ENCODE measurements at places on chromosomes 4 and X.

GRCh38 chrX:104318330-104319009, 63.7 kb upstream of the ESX1 start:
- no peak for DNase-seq

- no peak for DNase-seq
These were observed 28.9 kb upstream of the LCORL start for GRCh38 chr4:18050448-18050847.

- no peak for DNase-seq
These were observed 6.3 kb downstream of the FGFRL1 start for GRCh38 chr4:1017706-1018105.

DNA sequence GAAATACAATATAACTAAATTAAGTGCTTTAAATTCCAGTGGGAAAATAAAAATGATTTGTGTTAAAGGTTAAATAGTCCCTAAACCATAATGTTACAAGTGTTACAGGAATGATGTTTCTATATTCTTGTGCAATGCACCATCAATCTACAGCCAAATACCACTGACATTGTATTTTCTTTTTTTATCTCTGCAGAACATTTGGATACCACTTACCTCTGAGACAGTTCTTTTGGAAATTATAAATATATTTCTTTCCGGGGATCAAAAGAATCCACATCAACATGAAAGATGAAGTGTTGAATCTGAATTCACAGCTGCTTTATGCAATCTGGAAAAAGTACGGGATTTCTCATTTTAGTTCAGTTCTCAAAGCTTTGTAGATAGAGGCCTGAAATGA, 518.3 kb upstream of the AGA start:
- DNase-seq = no peak

GRCh38 chr4:37758226-37758625, 68.3 kb upstream of the PGM2 start:
- DNase-seq = peak; percentile 89

DNA sequence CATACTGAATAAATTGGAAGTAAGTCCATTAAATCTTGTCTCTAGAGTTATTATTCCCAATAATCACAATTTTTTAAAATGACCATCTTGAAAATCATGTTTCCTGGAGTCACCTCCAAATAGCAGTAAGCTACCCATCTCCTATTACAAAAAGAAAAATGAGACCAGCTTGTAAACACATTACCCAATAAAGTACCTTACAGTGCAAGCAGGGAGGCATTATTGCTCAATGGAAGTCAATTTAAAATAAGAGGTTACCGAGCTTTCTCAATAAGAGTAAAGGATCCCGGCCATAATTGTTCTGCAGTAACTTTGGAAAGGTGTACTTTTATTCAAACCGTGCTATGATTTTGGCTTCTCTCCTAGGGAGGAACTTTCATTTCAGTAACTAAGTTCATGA, 78.0 kb downstream of the DMD start:
- no peak for DNase-seq

GRCh38 chr4:108796173-108796572, 33.3 kb upstream of the ETNPPL start:
- no peak for DNase-seq

- no peak for DNase-seq
These were observed 1.1 kb downstream of the NAA10 start for GRCh38 chrX:153933748-153934147.

GRCh38 chr4:80125252-80126177, 52.5 kb upstream of the ANTXR2 start:
- DNase-seq = peak; percentile 71

DNA sequence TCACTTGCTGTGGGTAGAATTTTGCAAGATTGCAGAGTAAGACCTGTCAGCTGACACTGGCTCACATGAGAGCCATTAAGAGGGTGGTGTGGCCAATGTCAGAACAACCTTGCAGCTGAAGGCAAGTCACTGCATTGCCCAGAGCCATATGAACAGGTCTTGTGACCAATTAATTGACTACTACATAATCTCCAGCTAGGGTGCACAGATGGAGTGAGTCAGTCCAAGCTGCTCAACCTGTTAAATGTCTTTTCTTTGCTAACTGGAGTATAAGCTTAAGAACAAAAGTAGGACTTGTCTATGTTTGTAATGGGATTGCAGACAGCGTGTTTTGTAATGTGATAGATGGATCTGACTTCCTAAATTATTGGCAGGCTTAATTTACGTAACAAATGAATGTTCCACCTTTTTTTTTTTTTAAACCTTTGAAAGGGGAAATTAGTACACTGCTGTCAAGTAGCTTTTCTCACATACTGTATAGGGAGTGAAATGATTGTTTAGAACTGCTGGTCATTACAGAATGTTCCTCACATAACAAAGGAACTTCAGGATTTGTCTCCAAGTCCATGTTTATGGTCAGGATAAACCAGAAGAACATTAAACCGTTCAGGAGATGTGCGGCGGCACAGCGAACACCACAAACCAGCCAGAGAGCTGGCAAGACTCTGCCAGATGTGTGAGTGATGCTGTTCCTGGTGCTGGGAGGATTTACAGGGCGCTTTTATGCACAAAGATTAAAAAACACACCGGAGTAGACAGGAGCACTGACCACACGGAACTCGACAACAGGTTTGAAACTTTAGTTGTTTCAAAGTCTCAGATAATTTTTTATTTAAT, 37.0 kb downstream of the FNIP2 start:
- DNase-seq = peak; percentile 20

DNA sequence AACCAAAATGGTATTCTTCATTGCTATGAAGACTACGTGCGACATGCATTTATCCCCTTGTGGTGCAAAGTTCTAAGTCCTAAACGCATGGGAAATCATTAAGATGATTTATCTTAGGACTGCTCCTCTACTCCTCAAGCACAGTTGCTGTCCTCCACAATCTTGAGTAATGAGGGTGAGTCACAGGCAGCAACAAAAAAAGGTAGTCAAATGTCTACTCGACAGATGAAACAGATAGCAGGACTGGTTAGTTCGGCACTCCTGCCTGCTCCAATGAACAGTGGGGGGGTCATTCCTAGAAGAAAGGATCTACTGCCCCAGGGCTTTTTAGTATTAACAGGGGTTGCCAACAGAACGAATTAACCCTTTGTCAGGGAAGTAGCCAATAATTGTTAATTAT, 233.7 kb upstream of the FGF13 start:
- no peak for DNase-seq

- DNase-seq = no peak
These were observed 578.7 kb upstream of the PABPC4L start for GRCh38 chr4:134780244-134780643.

GRCh38 chrX:126770179-126770578, 49.4 kb upstream of the PRR32 start:
- DNase-seq = peak; percentile 59

DNA sequence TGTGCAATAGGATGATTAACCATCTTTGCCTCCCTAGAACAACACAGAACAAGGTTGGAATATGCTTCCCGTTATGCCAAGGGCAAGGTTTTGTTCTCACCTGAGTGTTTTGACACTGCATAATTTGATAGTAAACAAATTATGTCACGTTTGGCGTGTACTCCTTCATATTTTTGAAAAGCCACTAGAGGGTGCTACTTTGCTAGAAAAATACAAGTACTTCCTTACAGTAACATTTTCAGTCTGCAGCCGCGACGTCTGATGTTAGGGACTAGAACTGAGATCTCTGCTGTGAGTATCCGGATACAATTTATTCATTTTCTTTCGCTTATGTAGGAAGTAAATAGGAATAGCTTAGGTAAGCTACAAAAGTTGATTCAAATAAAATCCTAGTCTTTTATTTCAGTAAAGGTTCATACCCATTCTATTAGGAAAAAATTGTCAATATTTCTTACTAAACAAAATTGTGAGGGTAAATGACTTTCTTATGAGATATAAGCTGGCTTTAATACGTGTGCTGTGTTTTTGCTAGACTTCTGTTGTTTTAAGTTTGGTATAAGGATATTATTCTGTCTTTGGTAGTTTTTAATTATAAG, 181.1 kb upstream of the WDFY3 start:
- DNase-seq = peak; percentile 63

GRCh38 chr4:165662341-165662740, 210.7 kb upstream of the TLL1 start:
- no peak for DNase-seq

- DNase-seq = no peak
These were observed 33.9 kb downstream of the CASK start for GRCh38 chrX:41889317-41890025.

- no peak for DNase-seq
These were observed 493.0 kb downstream of the TLL1 start for GRCh38 chr4:166366012-166366411.

DNA sequence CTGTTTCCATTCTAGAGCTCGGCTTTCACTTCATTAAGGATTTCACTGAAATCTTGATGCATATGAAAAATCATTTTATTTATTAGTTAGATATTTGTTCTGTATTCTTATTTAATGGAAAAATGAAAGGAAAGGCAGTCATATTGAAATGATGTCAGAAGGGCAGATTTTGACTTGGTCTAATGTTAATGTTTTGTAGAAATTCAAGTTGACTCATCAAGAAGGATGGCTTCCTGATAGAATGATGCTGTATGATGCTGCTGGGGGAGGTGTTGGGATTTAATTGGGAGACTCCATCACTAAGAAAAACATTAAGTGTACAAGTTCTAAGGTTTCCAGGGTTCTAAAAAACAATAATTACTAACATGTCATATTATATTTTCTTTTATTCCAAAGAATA, 204.8 kb downstream of the PDGFC start:
- DNase-seq = no peak

DNA sequence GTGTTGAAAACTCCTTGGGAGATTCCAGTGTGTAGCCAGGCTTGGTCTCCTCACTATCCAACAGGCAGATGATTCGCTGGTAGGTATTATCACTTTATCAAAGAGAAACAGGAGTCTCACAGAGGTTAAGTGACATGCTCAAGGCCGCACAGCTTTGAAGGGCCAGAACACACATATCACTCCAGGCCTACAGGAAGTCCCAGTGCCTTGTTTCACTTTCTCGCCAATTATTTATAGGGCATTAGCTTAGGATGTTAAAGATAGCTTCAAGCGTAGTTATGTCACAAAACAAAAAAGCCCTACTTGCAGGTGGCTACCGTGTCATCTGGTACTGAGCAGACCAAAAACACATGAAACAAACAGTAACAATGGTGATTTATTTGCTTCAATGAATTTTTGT, 13.2 kb downstream of the ATP8A1 start:
- DNase-seq = no peak

DNA sequence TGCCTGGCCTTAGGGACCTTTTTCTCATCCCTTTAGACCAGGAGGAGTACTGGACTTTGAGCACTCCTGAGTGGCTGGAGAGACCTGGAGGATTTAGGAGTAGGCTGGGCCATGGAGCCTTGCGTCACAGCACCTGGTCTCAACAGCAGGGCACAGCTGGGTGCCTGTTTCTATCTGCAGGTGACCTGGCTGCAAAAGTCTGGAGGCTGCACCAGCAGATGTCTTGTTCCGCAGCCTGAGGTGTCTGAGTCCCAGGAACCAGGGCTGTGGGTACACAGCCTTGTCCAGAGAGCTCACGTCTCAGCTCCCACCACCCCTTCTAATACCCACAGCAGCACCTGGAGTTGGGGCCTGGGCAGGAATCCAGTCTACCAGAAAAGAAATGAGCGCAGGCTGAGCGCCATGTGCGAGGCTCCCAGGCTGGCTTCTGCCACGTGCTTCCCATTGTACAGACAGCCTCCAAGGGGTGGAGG, 5.0 kb upstream of the NSD2 start:
- DNase-seq = no peak

DNA sequence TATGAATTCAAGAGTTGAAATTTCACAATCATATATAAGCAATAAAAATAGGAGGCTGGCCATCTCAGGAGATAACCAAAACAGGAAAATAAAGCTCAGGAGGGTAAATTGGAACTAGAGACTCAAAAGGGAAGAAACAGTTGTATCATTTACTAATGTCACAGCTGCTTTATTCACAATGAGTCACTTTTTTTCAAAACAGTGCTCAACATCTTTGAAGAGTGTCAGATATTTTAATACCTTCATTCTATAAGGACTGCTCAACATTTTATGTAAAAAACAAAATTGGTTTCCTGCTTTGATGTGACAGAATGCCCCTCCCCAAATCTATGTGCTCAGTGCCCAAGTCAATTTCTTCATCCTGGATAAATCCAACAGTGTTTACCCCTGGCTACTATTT, 97.7 kb downstream of the DDX60 start:
- no peak for DNase-seq

GRCh38 chr4:17753646-17754045, 27.8 kb downstream of the FAM184B start:
- DNase-seq = no peak

DNA sequence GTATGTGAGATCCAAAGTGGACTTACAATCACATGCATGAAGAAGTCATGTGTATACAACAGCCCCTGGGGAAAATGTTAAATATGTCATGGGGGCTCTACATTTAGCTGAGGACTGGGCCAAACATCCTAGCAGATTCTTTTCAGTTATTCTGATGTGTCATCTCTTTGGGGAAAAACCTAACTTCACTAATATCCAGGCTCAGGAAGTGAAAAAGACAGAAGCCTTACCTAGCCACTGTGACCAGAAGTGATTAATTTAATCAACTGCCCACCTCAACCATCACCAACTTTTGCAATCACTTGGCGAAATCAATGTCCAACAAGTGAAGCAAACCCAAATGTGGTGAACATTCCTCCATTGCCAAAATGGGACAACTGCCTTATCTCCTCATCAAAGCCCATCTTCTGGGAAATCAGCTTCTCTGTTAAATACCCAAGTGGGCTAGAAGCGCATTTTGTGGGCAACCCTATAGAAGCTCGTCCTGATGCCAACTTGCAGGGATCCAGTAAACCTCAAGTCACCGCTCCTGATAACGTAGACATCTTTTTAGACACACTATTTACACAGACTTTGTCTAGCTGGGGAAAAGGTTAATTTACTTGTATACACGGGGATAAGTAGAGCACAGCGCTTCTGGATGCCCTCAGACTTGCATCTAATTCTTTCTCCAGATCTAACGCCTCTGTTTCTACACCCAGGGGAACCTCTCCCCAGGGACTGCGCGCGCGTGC, 1.4 kb upstream of the HHIP start:
- DNase-seq = no peak

DNA sequence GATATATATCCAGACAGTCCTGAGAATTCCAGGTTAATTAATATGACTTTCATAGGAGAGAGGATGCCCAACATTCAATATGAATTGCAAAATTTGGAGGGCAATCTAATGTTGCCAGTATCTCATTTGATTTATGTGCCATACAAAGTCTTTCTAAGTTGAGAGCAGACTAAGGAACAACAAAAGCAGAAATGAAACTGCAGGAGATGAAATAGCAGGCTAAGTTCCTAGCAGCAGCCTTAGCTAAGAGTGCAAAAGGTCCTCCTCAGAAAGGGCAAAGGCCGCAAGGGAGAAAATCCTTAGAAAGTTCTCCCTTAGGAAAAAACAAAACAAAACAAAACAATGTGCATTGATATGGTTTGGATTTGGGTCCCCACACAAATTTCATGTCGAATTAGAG, 602.9 kb upstream of the HTR2C start:
- no peak for DNase-seq
